ENCODE measurements at places on chromosomes 11 and 22. TPM values are rescaled to one million over a fixed set of nuclear protein-coding genes. Genes with fewer than 3 reads are reported as not detected.

The OR4A16 gene
- total RNA-seq, result not detected

The CEP126 gene
- 4.2 TPM for total RNA-seq

The TPBGL gene
- not detected for total RNA-seq

The OR5P2 gene
- total RNA-seq, result not detected

The CCDC73 gene
- not detected for total RNA-seq

The KCNJ4 gene
- not detected for total RNA-seq

The TCN1 gene
- total RNA-seq, result under 0.01 TPM

The CCDC134 gene
- 6.0 TPM for total RNA-seq

The PSMC3 gene
- 201 TPM for total RNA-seq

The EWSR1 gene
- total RNA-seq, result 136 TPM

The MMP7 gene
- not detected for total RNA-seq

The SYT12 gene
- total RNA-seq, result 1.6 TPM

The TEX54 gene
- not detected for total RNA-seq

The TRMT112 gene
- 232 TPM for total RNA-seq

The RASD2 gene
- total RNA-seq, result 0.12 TPM

The CD3D gene
- not detected for total RNA-seq

The PDGFD gene
- 1.3 TPM for total RNA-seq

The THRSP gene
- not detected for total RNA-seq

The TIGD3 gene
- not detected for total RNA-seq

The SEC14L3 gene
- not detected for total RNA-seq

The CLTCL1 gene
- total RNA-seq, result 5.1 TPM

The ARFGAP2 gene
- 86.1 TPM for total RNA-seq

The SHISAL1 gene
- 5.7 TPM for total RNA-seq

The PNPLA5 gene
- total RNA-seq, result not detected

The SOX10 gene
- total RNA-seq, result not detected

The RDX gene
- 70.4 TPM for total RNA-seq

The CASTOR1 gene
- total RNA-seq, result 5.9 TPM

The LRP4 gene
- 1.1 TPM for total RNA-seq
